Activated naive CD8-positive, alpha-beta T cell treated with anti-CD3 and anti-CD28 coated beads, Interleukin-2, amount 10 ng/mL, durations not matched to agents 7 days and 5 days (primary cell): ENCODE measurements at places on chromosomes 3 and 15. TPM values are rescaled to one million over a fixed set of nuclear protein-coding genes. Genes with fewer than 3 reads are reported as not detected.

- H3K4me3 ChIP-seq, result no peak overlapping the region
- DNase-seq, result no peak
- peaks cover 26% of the 10 kb centered on the region for H3K4me1 ChIP-seq
- peaks cover 3% of the 10 kb centered on the region for H3K27me3 ChIP-seq
- no peak overlapping the region for H3K27ac ChIP-seq
- peaks cover 11% of the 10 kb centered on the region for H3K36me3 ChIP-seq
Observed at GRCh38 chr15:31212326-31213080, 111.0 kb upstream of the TRPM1 start.

Gene C15orf62
- total RNA-seq, result 2.4 TPM

GRCh38 chr15:74454764-74455500 lies 6.0 kb downstream of the UBL7 start:
- H3K27me3 ChIP-seq, result no peaks in the 10 kb centered on the region
- peak; percentile 4 for DNase-seq
- peaks cover 31% of the 10 kb centered on the region for H3K4me1 ChIP-seq
- peaks cover 32% of the 10 kb centered on the region for H3K36me3 ChIP-seq
- H3K27ac ChIP-seq, result peak overlapping the region; percentile 83

Gene PROS1
- total RNA-seq, result 0.09 TPM

DNA sequence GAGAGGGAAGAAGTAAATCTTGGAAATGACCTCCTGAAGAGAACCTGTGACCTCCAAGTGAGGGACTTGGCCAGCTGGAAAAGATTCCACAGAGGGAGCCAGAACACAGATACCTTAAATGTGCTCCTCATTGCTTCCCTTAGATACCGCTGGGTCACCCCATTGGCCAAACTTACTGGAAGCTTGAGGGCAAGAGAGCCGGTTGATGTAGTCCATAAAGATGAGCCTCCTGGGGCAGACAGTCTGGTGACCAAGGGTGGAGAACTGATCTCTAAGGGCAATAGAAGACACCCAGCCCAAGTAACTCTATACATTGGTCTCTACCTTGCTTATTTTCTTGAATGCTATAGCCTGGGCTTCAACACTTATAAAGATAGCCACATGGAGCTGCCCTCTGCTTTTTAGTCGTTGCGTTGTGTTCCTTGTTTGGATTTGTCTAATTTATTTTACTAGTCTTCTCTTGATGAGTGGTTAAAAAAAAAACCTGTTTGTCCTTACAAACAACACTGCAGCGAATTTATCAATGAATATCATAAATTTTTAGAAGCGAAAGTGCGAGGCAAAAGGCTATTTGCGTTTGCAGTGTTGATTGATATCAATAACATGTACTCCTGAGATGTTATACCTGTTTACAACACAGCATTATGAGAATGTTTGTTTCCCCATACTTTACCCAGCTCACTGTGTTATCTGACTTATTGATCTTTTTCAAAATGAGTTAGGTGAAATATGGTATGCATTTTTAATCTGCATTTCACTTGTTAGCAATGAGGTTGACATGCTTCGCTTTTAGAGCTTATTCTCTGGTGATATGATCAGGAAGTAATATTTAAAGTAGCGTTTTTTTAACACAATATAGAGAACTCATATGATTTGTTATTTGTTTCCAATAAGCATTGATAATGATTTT lies 31.2 kb downstream of the TGFBR2 start:
- peaks cover 83% of the 10 kb centered on the region for H3K4me1 ChIP-seq
- H3K27ac ChIP-seq, result peak overlapping the region; percentile 87
- no peaks in the 10 kb centered on the region for H3K27me3 ChIP-seq

DNA sequence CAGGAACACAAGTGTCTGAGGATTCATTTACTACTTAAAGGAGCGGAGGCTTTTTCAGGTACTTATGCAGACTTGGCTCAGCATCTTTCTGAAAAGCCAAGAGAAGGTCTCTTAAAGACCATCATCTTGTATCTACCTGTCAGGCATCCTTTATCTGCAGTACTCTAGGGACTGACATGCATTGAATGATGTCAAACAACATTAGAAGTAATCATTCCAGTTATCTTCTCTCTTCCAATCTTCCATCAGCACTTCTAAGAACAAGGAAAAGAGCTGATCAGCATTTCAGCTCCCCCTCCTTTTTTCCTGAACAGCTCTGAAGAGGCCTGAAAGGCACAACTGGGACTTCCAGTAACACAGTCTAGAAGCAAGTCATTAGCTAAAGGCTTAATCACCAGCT lies 214.8 kb downstream of the KCNH8 start:
- H3K27ac ChIP-seq, result no peak overlapping the region
- no peaks in the 10 kb centered on the region for H3K27me3 ChIP-seq
- no peak for DNase-seq
- no peaks in the 10 kb centered on the region for H3K36me3 ChIP-seq
- no peak overlapping the region for H3K4me3 ChIP-seq
- H3K4me1 ChIP-seq, result no peaks in the 10 kb centered on the region

Gene ISG20
- total RNA-seq, result 215 TPM

DNA sequence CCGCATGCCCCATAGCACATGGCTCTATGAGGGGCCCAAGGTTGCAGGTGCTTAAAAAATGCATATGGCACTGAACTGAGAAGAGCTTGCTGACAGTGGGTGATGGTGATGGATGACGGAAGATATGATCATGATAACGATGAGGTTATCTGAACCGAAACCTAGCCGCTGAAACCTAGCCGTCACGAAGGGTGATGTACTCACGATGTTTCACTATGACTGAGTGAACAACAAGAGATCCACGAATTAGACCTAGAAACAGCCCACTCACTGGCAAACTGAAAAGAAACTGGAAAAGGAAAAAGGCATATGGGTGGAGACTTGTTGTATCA lies 57.6 kb upstream of the BCL6 start:
- H3K4me1 ChIP-seq, result peaks cover 75% of the 10 kb centered on the region
- H3K36me3 ChIP-seq, result peaks cover 13% of the 10 kb centered on the region
- peak overlapping the region; percentile 73 for H3K4me3 ChIP-seq
- DNase-seq, result no peak

DNA sequence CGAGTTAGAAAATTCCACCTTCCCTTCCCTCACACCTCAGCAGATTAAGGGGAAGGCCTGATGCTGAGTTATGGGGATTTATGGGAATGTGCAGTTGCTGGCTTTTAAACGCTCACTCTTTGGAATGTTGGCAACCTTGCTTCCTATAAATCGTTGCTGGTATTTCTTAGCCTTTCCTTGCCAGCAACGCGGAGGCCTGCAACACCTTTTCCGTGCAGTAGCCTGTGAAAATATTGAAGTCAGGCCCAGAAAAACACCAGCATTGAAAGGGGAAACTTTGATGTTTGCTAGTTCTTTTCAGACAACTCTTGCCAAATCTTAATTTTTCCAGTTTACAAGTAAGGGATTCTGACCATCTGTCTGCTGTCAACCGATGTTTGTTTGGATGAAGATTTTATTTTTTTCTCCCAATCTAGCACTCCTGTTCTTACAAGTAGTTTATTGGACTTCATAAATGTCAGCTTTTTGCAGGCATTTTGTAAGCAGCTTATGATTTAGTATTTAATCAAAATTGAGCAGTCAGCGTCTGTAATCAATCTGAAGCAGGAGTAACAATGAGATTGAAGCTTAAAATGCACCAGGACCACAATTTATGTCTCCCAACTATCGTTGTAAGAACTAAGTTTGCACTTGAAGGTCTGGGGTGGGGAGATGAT lies 251.0 kb downstream of the RPLP1 start:
- peaks cover 29% of the 10 kb centered on the region for H3K36me3 ChIP-seq
- DNase-seq, result no peak
- H3K4me3 ChIP-seq, result no peak overlapping the region
- H3K4me1 ChIP-seq, result no peaks in the 10 kb centered on the region
- no peaks in the 10 kb centered on the region for H3K27me3 ChIP-seq

DNA sequence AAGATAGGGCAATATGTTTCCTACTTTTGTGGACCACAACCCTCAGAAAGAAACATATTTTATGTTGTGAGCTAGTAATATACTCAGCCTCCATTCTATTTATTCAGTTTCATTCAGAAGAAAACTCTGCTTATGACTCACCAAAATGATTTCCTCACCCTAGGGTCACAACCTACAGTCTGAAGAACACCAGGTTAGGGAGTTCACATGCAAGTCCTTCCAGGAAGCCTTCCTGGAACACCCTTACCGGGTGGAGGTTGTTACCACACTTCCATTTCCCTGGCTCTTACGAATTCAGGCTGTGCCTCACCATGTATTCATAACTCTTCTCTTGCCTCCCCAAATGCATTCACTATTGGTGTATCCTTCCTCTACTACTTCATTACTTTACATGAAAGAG lies 228.0 kb upstream of the ADAMTS9 start:
- H3K27me3 ChIP-seq, result no peaks in the 10 kb centered on the region
- no peaks in the 10 kb centered on the region for H3K4me1 ChIP-seq
- no peak overlapping the region for H3K27ac ChIP-seq
- DNase-seq, result no peak
- no peaks in the 10 kb centered on the region for H3K36me3 ChIP-seq
- H3K4me3 ChIP-seq, result no peak overlapping the region
